ENCODE measurements at places on chromosomes 4 and X. TPM values are rescaled to one million over a fixed set of nuclear protein-coding genes. Genes with fewer than 3 reads are reported as not detected.

DNA sequence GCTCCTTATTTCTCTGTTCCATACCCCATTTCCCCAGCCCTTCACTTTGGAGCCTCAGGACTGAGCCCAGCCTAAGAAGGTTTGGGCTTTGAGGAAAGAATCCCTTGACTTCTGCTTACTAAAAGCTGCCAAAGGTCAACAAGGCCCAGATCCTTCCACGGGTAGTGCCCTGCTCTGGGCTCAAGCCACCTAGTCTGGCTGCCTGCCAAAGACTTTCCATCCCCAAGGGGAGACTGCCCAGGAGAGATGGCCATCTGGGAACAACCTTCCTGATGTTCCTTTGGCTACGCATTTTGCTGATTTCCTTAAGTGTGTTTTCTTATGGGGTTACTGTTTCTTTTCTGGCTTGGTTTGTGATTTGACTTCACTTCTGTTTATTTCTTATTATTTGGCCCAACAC, 49.8 kb upstream of the NDP start:
- DNase-seq: no peak

- no peak for DNase-seq
Observed at GRCh38 chr4:151488968-151489367, 80.0 kb downstream of the FHIP1A start.

Gene GRIA3
- total RNA-seq: 22.3 TPM

Gene BGN
- 40.2 TPM for total RNA-seq

Gene RBM3
- total RNA-seq: 116 TPM
